ENCODE measurements at places on chromosomes 7 and 10.

GRCh38 chr10:70918851-70919530 is 30.6 kb upstream of the PCBD1 start:
- DNase-seq, result no peak

GRCh38 chr10:24465891-24466818 is 257.2 kb downstream of the KIAA1217 start:
- DNase-seq, result no peak

DNA sequence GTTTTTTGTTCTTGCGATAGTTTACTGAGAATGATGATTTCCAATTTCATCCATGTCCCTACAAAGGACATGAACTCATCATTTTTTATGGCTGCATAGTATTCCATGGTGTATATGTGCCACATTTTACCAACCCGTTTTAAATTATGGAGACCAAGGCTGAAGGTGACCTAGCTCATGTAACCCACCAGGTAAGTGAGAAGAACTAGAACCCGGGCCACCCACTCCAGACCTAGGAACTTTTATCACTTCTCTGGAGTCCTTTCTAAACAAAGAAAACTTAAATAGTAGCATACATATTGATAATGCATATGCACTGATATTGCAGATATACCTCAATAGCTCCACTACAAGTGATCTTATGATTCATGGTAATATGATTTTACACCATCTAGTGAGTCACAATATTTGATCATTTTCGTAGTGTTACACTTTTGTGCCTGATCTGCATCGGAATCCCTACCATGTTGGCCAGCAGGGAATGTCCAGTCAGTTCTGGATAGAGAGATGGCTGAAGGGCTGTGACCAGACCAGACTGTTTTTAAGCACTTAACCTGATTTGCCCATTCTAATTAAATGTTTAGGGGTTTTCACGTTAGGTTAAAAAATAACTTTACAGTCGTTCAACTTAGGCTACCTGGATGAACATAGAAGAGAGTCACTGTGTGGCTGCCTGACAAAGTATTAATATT is 15.2 kb downstream of the CUZD1 start:
- DNase-seq, result no peak

GRCh38 chr10:129523723-129524316 is 56.8 kb downstream of the MGMT start:
- DNase-seq, result no peak

GRCh38 chr10:23525406-23525805 is 86.5 kb downstream of the OTUD1 start:
- peak; percentile 2 for DNase-seq

Measured in NCI-H748 treated with DMSO at 0.1 percent for 48 hours (cell line).